GM04504 (cell line): ENCODE measurements at places on chromosomes 12 and 14.

GRCh38 chr12:48054955-48055821, 50.7 kb downstream of the SENP1 start:
- DNase-seq, result no peak

- DNase-seq, result no peak
Measured at GRCh38 chr14:32090686-32091085, 13.6 kb downstream of the ARHGAP5 start.

GRCh38 chr14:68880581-68881105, 87.8 kb upstream of the ZFP36L1 start:
- no peak for DNase-seq

DNA sequence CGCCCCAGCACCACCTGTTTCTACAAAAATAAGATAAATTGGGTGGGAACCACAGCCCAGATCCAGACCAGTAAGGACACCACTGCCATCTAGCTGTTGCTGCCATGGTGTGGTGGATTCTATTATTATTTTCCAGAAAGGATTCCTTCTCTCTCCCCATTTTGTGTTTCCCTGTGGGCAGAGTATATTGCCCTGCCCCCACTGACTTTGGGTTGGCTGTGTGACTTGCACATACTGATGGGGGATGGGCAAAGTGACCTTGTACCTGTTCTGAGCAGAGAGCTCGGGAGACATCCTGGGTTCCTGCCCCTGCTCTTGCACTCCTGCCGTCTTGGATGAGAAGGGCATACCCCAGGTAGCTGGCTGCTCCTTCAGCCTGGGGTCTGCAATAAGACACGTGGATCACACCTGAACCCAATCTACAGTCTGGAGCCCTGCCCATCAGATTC, 24.3 kb downstream of the MOAP1 start:
- no peak for DNase-seq

- no peak for DNase-seq
Measured at GRCh38 chr12:44377443-44378187, 498.5 kb downstream of the NELL2 start.

- no peak for DNase-seq
Measured at GRCh38 chr12:100823963-100824362, 29.4 kb downstream of the ANO4 start.

- DNase-seq, result no peak
Measured at GRCh38 chr12:56872366-56872765, 61.8 kb downstream of the SDR9C7 start.
